ENCODE measurements at places on chromosomes 7 and 10.

DNA sequence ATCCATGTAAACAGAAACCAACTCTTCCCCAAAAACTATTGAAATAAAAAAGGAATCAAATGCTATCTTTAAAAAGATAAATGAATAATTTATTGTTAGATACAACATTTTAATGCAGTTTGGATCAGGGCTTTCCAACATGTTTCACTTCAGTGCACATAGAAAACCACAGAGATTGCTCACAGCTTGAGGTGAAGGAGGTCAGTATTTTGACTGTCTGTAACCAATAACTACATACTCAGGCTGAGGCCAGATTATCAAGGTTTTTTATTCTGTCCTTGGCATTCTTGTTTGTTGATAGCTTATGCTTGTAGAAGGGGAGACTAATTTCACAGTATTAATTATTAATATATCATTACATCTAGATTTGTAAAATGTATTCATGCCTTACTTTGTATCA, 195.5 kb downstream of the PRKG1 start:
- DNase-seq: no peak

DNA sequence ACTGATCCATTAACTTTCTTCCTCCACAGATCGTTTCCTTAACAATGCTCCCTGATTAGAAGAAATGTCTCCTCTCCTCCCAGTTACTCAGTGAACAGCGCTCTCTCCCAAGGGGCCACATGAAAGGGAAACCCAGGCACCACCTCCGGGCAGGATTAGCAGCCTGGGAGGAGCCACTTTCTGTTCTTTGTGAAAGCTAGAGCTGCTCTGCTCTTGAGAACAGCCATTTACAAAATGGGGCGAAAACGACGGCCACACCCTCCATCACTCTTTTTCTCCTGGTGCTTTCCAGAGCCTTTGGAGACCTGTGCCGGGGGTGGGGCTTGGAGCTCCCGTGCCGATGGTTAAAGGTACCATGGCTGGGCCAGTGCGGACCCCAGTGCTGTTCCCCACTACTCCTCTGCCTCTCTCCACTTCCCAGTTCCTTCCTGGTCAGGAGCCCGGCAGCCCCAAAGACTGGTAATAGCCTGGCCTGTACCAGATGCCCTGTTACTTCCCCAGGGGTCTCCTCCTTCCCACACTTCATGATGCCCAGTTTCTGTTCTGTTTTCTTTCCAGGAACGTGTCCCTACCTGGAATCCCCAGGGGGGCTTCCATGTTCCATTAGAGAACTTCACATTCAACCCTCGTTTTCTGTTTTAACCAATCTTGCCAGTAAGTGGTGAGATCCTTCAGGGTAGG, 402.9 kb upstream of the GALNT17 start:
- DNase-seq: no peak

DNA sequence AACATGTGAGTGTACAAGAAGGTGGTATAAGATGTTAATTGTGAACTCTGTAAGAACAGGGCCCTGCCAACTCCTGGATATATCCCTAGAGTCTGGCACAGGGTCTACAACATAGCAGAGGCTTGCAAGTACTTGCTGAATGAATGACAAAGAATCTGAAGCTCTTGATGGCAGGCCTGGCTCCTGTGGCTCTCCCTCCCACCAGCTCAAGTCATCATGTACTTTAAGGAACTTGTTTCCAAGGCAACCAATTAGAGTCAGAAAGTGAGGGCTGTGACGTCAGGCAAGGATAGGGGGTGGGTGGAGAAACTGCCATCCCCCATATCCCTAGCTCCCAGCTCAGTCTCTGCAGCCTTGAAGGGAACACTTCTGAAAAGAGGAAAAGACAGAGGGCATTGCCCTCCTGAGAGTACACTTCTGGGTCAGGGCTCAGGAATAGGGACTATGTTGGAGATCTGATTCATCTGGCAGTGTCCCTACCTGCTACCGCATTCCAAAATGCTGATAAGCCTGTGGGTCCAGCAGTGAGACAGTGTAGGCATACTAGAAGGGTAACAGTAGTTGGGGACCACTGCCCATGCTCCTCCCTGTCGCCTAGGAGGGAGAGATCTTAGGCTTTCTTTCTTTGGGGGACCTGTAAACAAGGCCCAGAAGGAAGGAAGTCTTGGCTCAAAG, 34.6 kb upstream of the BTRC start:
- DNase-seq: no peak

DNA sequence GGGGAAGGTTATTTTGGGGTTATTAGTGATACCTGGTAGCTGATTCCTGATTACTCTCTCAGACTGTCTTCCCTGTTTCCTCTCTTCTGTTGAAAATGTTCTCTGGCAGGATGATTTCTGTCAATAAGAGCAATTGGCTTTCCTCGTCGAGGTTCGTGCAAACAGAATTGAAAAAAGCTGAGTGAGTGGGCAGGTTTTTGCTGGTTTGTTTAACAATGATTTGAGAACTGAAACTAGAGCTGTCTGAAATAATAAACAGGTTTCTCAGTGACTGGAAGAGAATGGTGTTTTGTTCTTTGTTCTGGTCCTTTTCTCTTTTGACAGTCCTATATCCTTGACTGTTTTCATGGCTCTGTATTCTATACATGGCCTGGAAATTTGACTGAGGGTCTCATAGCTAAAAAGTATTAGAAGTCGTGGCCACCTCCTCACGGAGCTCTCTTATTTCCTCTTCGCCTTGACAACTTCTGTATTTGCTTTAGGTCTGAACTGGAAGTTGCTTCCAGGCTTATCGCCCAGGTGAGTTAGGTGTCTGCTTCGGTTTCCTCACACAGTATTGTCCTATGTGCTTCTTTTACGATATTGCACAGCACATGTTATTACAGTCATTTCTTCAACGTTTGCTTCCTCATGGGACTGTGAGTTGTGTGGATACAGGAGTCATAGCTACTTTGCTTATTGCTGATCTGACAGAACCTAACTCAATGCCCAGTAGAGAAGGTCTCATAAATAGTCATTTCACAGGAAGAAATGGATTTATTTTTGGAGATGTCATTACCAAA, 403.6 kb downstream of the NRG3 start:
- no peak for DNase-seq

DNA sequence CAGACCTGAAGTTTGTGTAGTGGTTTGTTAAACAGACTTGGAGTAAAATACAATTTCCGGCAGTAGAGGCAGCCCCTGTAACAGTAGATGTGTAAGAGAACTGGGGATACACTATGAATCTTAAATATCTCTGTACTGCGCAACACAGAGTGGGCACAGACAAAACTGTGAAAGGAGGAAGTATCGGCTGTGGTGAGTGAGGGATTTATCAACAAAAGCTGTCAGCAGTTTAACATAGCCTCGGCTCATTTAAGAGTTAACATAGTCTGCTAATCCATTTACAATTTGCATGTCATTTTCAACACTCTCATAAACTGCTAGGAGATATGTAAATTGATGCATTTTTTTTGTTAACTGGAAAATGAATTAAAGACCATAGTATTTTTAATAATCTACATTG, 225.2 kb downstream of the ZWINT start:
- DNase-seq: no peak

GRCh38 chr10:1054684-1055083, 1.5 kb upstream of the WDR37 start:
- DNase-seq: no peak

GRCh38 chr7:140901941-140902302, 22.8 kb downstream of the BRAF start:
- no peak for DNase-seq

GRCh38 chr7:102095321-102096011, 191.2 kb upstream of the SH2B2 start:
- no peak for DNase-seq
